ENCODE measurements at places on chromosomes 1 and 21. TPM values are rescaled to one million over a fixed set of nuclear protein-coding genes. Genes with fewer than 3 reads are reported as not detected.

TSPAN2 gene
- polyA plus RNA-seq, result 7.4 TPM

TPTE gene
- not detected for polyA plus RNA-seq

CLEC20A gene
- not detected for polyA plus RNA-seq

SPRR2F gene
- 0.50 TPM for polyA plus RNA-seq

GRCh38 chr1:119778886-119779560, 10.3 kb upstream of the HMGCS2 start:
- no peak for DNase-seq

GRCh38 chr21:40729761-40730425, 117.1 kb downstream of the DSCAM start:
- no peak for DNase-seq

All from H1 (cell line).